ENCODE measurements at places on chromosomes 3 and 15. TPM values are rescaled to one million over a fixed set of nuclear protein-coding genes. Genes with fewer than 3 reads are reported as not detected.
A peak's percentile ranks its signal among the peaks of the same experiment; 100 is the strongest.

GRCh38 chr15:44585633-44586032 lies 48.7 kb downstream of the EIF3J start:
- DNase-seq, result no peak

DNA sequence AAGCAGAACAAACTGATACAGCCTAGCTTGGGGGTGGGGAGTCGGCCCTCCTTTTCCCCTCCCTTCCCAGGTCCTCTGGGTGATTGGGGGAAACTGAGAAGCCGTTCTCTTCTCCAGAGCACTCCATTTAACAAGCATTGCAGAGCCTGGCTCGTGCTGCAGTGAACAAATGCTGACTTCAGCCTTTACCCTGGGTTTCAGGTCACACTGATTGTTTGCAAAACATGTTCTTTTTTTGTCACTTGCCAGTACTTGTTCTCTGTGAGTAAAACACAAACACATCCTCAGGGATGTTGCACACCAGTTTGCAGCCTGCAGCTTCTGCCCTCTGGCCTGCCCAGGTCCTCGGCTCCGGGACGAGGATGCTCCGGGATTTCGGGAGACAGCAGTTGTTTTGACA lies 132.8 kb downstream of the PGPEP1L start:
- no peak for DNase-seq

DNA sequence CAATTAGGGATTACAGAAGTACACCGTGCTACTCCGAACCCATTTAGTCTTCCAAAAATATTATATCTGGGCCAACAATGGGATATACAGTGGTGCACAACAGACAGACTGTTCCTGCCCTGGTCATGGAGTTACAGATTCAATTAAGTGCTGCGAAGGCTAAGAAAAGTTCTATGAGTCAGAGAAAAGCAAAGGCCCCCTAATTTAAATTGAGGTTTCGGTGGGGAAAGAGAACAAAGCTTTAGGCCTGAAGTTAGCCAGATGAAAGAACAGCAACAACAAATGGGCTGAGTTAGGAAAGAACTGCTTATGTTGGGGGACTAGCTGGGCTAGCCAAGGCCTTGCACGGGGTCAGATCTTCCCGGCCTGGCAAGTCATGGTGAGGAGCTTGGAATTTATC lies 131.8 kb downstream of the MDFIC2 start:
- DNase-seq, result no peak

GRCh38 chr15:52112203-52112750 lies 298 bp downstream of the BCL2L10 start:
- DNase-seq, result peak; percentile 28

GRCh38 chr15:57421110-57421509 lies 44.8 kb downstream of the CGNL1 start:
- no peak for DNase-seq

DNA sequence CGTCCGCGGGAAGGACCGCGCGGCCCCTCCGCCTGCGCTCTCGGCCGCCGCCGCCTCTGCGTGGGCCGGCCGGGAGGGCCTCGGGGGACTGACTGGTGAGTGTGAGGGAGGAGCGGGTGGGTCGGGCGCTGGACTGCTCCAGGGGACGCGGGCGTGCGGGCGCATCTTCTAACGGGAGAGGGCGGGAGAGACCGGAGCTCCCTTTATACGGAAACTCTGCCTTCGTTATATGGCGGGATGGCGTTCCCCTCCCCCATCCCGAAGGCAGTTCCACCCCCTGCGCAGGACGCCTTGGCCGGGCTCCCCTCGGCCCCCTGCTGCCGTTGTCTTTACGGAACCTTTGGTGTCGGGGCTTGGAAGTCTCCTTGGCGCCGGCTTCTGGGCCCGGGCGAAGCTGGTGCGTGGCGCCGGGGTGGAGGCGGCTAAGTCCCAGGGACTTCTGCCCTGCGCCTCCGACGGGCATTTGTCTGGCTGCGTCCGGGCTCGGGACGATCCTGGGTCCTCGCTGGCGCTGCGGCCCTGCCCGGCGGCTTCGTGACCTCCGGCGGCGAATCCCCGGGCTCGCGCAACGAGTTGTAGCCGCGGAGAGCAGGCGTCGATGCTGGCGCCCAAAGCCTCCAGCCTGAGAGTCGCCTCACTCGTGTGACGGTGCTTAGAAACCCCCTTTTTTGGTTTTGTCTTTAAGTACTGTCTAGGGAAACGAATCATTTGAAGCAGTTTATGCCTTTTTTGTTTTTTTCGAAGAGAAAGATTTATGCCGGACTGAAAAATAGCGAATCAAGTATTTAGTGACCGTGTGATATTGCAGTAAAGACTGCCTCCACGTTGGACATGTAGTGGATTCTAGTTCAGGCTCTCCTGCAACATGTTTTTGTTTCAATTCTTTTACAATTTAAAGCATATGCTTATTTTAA lies 623 bp downstream of the ZNF639 start:
- peak; percentile 84 for DNase-seq

PLAAT1 gene
- total RNA-seq, result 5.0 TPM

DNA sequence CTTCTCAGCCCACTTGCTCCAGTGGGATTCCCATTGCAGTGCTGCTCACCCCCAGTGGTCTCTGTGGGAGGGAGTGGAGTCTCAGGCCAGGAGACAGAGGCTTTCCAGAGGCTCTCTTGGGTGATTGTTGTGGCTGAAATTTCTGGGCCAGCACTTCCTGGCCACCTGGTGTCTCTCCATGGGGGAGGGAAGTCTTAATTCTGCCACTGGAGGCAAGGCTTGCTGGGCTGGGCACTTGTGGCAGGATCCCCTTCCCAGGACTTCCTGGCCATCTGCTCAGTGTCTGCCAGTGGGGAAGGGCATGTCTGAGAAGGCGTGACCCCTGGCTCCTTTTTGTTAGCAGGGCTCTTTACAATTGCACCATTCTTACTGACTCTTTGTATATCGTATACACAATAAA lies 351.8 kb downstream of the GABRB3 start:
- no peak for DNase-seq

DNA sequence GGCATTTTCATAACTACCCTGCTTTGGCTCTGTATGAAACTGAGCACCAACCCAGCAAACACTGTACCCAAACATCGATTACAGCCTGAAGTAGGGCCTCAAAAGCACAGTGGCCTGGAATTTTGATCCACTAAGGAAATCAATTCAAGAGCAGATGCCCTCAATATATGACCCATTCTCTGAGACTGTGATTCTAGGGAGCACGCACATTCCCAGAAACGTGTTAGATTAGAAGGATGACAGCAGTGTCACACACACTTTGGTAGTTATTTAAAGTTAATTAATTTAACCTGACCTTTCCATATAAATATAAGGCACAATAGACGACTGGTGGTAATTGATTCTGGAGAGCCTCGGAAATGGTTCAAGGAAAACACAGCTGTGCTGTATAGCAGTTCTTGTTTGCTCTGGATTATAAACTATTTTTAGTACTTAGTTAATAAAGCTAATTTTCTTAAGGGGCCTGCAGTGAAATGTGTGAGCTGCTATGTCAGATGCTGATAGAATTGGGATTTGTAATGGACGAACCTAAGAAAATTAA lies 126.3 kb upstream of the ZNF385D start:
- no peak for DNase-seq

DNA sequence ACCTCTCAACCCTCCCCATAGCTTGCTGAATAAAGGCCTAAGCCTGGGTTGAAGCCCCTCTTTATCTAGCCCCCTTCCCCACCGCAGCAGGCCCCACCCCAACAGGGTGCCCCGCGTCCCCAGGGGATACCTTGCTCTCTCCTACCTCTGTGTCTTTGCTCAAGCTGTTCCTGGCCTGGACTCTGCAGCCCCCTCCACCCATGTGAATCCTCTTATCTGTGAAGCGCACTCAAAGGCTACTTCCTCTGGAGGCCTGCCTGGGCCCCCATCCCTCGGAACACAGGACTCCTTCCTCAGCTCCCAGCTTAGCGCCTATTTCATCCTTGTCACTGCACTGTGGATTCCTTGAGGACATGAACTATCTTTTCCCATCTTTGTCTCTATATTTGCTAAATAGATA lies 61.4 kb upstream of the HERC1 start:
- no peak for DNase-seq

DNA sequence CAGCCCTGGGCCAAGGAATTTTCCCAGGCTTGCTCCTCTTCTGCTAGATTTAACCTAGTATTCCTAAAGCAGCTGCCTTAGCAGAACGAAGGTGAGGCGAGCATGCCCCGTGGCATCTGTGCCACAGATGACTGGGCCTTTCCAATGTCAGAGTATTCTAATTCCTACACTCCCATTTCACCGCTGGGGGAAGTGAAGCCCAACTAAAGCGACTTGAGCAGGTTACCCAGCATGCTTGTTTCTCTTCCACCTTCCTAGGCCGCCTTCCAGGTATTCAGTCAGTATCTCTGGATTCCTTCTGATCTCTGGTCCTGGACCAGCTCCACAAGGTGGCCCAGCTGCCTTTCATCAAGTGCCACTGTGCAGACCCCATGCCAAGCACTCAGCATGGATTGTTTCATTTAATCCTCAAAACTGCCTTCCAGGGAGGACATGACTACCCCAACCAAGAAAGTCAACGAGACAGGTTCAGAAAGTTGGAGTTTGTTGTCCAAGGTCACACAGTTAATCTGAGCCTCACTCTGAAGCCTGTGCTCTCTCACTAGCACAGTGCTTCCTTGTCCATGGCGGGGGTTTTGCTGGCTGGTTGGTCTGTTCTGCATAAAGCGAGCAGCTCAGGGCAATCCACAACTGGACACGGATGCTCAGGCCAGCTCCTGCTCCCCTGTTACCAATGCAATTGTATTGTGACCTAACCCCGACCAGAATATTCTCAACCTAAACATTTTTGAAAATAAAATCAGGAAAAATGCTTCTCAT lies 15.1 kb downstream of the MYO5C start:
- DNase-seq, result no peak

DNA sequence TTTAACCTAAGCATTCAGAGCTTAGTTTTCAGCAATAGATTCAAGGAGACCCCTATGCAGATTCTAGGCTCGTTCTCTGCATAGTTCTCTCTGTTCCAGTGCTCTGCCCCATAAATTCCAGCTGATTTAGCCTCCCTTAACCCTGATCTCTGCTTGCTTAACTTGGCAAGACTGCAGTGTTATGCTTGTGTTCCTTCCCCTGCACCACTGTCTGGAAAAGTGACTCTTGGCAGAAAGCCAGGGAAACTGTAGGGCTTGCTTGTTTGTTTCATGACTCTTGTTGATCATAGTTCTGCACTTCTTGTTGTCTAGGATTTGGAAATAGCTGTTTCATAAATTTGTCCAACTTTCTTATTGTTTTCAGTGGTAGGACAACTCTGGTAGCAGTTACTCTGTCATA lies 40.1 kb downstream of the ANAPC13 start:
- no peak for DNase-seq

ACTC1 gene
- 1,740 TPM for total RNA-seq

MLF1 gene
- total RNA-seq, result 86.8 TPM

CEMIP gene
- 0.82 TPM for total RNA-seq

SLC49A4 gene
- 21.4 TPM for total RNA-seq

DNA sequence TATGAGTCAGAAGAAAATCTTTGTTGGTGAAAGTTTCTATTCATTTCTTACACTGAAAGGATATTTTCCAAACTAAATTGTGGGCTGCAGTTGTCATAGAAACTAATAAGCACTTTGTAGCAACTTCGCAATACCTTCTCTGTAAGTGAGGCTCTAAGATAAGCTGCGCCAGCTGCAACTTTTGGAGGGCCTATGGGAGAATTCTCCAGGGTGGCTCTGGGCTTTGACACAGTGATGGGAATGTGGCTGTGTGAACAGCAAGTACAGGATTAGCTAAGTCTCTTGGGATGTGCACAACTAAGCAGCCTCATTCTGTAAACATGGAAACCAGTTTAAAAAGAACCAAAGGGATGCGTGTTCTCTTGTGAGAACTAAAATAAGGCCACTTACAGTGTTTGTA lies 124.6 kb upstream of the SGO1 start:
- peak; percentile 81 for DNase-seq

GRCh38 chr3:124780356-124780755 lies 50.1 kb downstream of the UMPS start:
- DNase-seq, result peak; percentile 90

DNA sequence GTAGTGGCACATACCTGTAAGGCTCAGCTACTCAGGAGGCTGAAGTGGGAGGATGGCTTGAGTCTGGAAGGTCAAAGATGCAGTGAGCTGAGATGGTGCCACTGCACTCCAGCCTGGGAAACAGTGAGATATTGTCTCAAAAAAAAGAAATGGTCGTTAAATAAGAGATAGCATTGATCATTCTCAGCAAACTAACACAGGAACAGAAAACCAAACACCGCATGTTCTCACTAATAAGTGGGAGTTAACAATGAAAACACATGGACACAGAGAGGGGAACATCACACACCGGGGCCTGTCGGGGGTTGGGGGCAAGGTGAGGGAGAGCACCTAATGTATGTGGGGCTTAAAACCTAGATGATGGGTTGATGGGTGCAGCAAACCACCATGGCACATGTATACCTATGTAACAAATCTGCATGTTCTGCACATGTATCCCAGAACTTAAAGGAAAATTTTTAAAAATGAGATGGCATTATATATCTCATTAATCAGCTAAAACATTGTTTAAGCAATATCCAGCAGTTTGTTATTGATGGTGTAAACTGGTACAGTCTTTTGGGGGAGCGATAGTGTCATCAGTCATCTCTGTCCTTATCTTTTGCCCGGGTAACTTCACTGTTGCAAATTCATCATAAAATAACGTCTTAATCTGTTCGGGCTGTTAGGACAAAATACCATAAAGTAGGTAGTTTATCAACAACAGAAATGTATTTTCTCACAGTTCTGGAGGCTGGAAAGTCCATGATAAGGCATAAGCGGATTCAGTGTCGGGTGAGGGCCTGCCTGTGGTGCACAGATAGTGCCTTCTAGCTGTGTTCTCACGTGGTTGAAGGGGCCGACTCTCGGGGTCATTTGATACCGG lies 1.7 kb upstream of the MAN2A2 start:
- DNase-seq, result peak; percentile 51

CSPG4 gene
- total RNA-seq, result 246 TPM

NR1I2 gene
- not detected for total RNA-seq

GRCh38 chr3:72722930-72723726 lies 125.1 kb downstream of the SHQ1 start:
- DNase-seq, result no peak
